Brain (organoid and tissue), 16 donors: ENCODE measurements at places on chromosomes 1 and 21.

GRCh38 chr1:160662910-160663309 lies 16.1 kb upstream of the SLAMF1 start:
- no peak for DNase-seq

- no peak for DNase-seq
Observed at GRCh38 chr1:233356705-233356987, 29.1 kb downstream of the MAP3K21 start.

- DNase-seq, result no peak
Observed at GRCh38 chr21:46061518-46061917, 36.4 kb upstream of the COL6A2 start.

DNA sequence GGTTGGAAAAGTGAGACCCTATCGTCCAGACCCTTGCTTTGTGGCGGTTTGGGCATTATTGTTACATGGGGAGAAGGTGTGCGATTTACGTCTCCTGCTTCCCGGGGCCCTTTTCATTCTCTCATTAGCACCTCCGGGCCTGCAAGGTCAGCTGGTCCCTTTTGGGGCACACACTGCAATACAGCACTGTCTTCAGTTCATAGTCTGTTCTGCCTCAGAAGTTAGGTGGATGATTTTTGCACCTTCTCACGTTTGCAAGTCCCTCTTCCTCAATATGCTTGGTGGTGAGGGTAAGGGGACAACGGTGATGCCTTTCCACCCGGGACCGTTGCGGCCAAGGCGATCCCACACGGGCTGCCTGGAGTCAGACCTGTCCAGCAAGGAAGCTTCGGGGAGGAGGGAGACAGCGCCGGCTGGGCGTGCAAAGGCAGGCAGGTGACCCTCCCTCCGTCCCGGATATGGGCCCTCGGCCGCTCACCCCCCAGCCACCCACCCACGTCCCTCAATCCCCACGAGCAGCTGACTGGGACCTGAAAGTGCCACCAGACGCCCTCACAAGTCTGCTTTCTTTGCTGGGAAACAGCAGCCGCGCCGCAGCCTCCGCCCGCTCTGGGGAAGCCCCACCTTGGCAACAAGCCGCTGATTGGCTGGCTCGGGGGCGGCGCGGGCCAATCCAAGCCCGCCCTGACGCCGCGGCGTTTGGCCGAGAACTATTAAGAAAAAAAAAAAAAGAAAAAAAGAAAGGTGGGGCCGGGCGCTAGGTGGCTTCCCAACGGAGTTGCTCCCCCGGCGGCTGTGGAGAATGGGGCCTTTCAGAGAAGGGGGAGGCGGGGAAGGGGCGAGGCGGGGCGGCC lies 21.7 kb downstream of the BTG2 start:
- peak; percentile 97 for DNase-seq

DNA sequence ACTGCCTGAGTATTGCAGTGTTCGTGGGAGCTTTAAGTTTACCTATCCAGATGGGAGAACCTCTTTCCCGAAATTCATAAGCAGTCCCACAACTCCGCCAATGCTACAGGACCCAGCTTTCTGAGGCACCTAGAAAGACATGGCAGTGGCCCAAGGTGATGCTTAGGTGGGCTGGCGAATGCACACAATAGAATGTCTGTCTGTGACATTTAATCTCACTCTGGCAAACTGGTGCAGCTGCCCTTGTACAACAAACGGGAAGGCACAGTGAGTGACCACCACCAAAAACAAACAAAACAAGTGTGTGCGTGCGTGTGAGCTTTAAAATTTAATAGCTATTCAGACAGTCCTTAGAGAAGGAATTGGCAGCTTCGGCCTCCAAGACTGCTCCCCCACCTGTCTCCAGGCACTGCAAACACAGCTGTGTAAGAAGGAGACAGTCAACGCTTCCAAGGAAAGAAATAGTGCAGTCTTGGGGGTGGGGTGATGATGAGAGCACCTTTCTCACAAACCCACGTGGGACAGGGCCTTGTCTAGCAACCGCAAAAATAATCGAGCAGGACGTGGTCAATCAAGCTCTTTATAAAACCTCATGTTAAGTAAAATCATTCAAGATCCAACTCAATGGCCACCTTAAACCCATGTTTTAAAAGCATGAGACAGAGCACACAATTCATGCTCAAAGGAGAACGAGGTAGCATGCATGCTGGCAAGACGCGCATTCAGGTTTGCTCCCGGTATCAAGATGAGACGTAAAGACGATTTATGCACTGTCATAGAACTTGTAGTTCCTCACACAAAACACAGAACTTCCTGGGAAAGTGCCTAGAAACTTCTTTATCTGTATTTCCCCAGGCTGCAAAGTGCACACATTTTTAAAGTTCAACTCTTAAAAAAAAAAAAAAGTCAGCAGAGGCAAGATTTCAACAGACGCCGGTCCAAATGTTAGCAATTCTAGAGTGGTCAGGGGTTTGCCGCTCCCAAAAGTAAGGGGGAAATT lies 84.1 kb downstream of the TM2D1 start:
- no peak for DNase-seq

GRCh38 chr1:2197707-2198165 lies 3.2 kb upstream of the FAAP20 start:
- no peak for DNase-seq

- DNase-seq, result no peak
Observed at GRCh38 chr1:206556047-206556749, 48.9 kb downstream of the RASSF5 start.

DNA sequence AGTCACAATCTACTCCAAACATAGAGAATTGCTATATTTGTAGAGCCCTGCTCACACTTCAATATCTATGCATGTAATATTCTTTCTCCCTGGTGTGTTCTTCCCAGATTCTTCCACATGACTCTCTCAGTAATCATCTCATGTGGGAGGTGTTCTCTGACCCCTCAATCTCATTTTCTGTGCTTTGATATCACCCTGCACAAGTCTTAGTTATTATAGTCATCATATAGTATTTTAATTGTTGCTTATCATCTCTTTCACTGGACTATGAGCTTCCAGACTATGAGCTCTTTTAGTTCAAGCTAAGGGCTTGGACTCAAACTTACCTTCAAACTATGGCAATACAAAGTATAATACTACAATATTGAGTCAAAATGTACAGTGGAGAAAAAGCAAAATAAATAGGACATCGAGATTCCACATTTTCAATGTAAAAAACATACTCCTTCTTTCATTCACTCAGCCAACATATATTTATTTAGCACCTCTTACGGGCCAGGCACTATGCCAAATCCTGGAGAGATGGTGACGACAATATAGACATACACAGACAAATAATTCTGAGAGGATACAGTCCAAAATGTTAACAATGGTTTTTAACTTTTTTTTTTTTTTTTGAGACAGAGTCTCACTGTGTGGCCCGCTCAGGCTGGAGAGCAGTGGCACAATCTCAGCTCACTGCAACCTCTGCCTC lies 12.7 kb downstream of the TESK2 start:
- no peak for DNase-seq

- DNase-seq, result no peak
Observed at GRCh38 chr1:24285231-24285630, 33.9 kb upstream of the GRHL3 start.

- DNase-seq, result no peak
Observed at GRCh38 chr1:11294951-11295350, 22.0 kb downstream of the UBIAD1 start.

- no peak for DNase-seq
Observed at GRCh38 chr1:46215504-46215903, 12.4 kb downstream of the LURAP1 start.

GRCh38 chr1:235069577-235070563 lies 58.8 kb downstream of the TOMM20 start:
- DNase-seq, result no peak
